Activated CD8-positive, alpha-beta memory T cell treated with anti-CD3 and anti-CD28 coated beads, Interleukin-2, amount 10 ng/mL, durations not matched to agents 7 days and 5 days (primary cell): ENCODE measurements at places on chromosomes 7 and 10. TPM values are rescaled to one million over a fixed set of nuclear protein-coding genes. Genes with fewer than 3 reads are reported as not detected.

DNA sequence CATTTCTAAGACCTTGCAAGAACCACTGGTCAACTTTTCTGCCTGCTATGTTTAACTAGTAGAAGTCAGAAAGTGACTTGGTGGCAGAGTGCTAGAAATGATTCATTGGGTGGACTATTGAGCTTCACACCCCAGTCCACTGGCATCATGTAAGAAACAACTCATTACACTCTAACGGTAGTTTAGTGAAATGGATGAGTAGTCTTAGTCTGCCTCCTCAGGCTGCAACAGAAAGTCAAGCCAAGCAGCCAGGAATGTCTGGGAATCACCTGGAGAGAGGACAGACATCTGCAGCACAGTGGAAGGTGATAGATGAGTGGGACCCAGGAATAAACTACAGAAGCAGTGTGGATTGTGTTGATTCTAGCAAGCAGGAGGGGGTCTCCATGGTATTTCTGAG lies 125.4 kb downstream of the AUTS2 start:
- H3K27ac ChIP-seq = no peak overlapping the region
- H3K36me3 ChIP-seq = no peaks in the 10 kb centered on the region
- DNase-seq = no peak
- peaks cover 2% of the 10 kb centered on the region for H3K27me3 ChIP-seq
- no peaks in the 10 kb centered on the region for H3K4me1 ChIP-seq
- H3K4me3 ChIP-seq = no peak overlapping the region

DNA sequence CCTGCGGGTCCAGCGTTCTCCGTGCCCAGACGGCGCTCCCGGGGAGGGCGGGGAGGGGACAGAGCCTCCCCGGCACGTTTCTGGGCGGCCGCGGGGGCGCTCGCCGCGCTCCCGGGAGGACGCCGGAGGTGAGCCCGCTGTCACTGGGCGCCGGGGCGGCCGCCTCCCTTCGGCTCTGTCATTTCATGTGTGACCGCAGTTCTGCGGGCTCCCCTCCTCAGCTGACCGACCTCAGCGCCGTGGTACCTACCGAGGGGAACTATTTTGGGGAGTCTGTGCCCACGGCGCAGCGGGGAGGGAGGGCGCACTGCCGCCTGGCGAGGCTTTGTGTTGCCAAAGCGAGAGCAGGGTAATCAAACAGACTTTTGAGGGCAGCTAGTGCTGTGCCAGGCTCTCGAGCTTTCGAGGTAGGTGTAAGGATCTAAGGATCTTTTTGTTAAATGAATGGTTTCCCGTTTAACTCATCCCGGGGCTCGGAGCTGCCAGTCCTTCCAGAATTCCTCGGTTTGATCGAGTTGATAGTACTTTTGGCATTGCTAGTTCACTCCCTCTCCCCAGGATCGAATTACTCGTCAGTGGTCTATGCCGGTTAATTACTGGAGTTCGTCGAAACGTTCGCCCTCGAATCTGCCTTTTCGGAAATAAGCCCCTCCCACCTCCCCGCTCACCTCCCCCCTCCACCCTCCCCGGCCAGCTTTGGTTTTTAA lies 1.9 kb downstream of the ARID5B start:
- peak overlapping the region; percentile 98 for H3K4me3 ChIP-seq
- peaks cover 14% of the 10 kb centered on the region for H3K36me3 ChIP-seq
- peak; percentile 90 for DNase-seq
- H3K4me1 ChIP-seq = peaks cover 36% of the 10 kb centered on the region
- no peaks in the 10 kb centered on the region for H3K27me3 ChIP-seq

DNA sequence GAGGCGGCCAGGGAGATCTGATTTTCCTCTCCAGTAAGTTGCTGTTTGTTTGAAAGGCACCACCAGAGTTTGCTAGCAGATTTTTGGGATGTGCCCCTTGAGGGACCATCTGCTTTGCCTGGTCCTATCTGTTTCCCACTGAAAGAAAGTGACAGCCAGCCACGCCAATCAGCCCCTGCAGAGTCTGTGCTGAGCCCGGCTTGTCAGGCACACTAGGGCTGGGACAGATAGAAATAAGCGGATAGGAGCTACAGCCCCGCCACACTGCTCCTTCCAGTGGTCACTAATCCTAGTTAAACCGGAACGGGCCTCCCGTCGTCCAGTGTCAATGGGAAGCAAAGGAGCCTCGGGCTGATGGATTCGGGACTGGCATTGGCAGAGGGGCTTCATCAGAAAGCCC lies 161.9 kb upstream of the PRR15 start:
- H3K4me3 ChIP-seq = no peak overlapping the region
- DNase-seq = no peak
- no peak overlapping the region for H3K27ac ChIP-seq
- H3K4me1 ChIP-seq = peaks cover 5% of the 10 kb centered on the region
- no peaks in the 10 kb centered on the region for H3K27me3 ChIP-seq

- H3K36me3 ChIP-seq = no peaks in the 10 kb centered on the region
- no peak overlapping the region for H3K27ac ChIP-seq
- H3K27me3 ChIP-seq = no peaks in the 10 kb centered on the region
- H3K4me1 ChIP-seq = no peaks in the 10 kb centered on the region
- no peak for DNase-seq
These were observed 61.1 kb upstream of the C10orf90 start for GRCh38 chr10:126731610-126731990.

The SBDS gene
- 32.4 TPM for total RNA-seq
